ENCODE measurements at places on chromosomes 12 and 14. TPM values are rescaled to one million over a fixed set of nuclear protein-coding genes. Genes with fewer than 3 reads are reported as not detected.

Gene MBD6
- 108 TPM for total RNA-seq

Gene TBX5
- not detected for total RNA-seq

Gene ALG10B
- 6.3 TPM for total RNA-seq

Gene KCNH3
- total RNA-seq = 5.9 TPM

Gene PXMP2
- 9.8 TPM for total RNA-seq

Gene APOF
- not detected for total RNA-seq

Gene FAM181A
- total RNA-seq = not detected

Gene FAM177A1
- 72.7 TPM for total RNA-seq

Gene PLA2G1B
- not detected for total RNA-seq

Gene GALNT16
- total RNA-seq = 124 TPM

Gene PMEL
- 851 TPM for total RNA-seq

Gene SLC16A7
- 11.2 TPM for total RNA-seq

Gene STYK1
- not detected for total RNA-seq

Gene LMO3
- 0.78 TPM for total RNA-seq

Gene BCL2L14
- total RNA-seq = not detected

- H3K4me3 ChIP-seq = no peak overlapping the region
- H3K4me1 ChIP-seq = no peaks in the 10 kb centered on the region
- no peak overlapping the region for H3K27ac ChIP-seq
- DNase-seq = no peak
- no peaks in the 10 kb centered on the region for H3K36me3 ChIP-seq
Measured at GRCh38 chr12:15644700-15645099, 144.5 kb downstream of the EPS8 start.

DNA sequence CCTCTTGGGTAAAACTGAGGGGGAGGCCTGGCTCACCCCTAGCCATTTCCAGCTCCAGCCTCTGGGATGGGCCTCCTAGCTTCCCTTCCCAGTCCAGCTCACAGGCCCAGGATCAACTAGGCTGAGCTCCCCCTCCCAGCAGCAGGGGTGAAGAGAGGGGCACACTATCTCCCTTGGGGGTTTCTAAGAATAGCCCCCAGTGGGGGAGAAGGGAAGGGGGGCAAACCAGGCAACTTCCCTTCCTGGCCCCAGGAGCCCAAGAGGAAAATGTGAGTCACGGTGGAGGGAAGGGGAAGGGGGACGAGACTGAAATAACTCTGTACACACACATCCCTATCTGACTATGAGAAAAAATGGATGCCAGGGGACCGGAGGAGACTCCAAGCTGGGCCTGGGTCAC lies 9.0 kb downstream of the ADCY6 start:
- no peak overlapping the region for H3K4me3 ChIP-seq
- H3K27ac ChIP-seq = no peak overlapping the region
- DNase-seq = no peak
- no peaks in the 10 kb centered on the region for H3K36me3 ChIP-seq

DNA sequence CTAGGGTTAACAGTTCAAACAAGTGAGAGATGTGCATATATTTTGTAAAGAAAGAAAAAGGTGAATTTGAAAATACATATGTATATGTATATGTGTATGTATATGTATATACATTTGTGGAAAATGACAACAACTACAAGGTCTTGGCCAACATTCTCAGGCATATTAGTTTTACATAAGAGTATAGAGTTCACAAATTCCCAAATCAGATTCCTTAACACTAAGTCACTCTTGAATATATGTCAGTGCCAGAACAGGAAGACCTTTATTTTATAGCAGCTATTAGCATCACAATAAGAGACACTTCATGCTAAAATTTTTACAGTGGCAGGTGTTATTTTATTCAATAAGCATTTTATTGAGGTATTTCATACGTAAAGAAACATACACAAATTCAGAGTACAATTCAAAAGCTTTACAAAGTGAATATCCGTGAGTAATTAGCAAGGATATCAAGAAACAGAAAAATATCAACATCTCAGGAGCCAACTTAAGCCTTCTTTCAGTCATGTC lies 179.7 kb downstream of the SLC6A15 start:
- peaks cover 6% of the 10 kb centered on the region for H3K4me1 ChIP-seq
- no peaks in the 10 kb centered on the region for H3K36me3 ChIP-seq

DNA sequence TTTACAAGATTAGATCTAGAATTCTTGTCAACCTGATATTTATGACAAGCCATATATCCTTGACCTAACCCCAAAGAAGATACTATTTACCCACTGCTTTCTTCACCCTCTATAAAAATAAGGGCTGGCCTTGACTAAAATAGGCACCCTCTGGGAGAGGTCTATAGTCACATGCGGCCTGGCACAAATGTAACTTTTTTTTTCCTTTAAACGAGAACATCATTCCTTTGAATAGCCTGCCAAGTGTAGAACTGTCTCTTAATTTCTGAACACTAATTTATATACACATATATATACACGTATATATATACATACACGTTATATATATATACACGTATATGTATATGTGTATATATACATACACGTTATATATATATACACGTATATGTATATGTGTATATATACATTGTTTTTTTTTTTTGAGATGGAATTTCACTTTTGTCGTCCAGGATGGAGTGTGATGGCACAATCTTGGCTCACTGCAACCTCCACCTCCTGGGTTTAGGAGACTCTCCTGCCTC lies 18.6 kb downstream of the PPTC7 start:
- H3K4me1 ChIP-seq = peaks cover 6% of the 10 kb centered on the region
- H3K27ac ChIP-seq = no peak overlapping the region
- peaks cover 2% of the 10 kb centered on the region for H3K27me3 ChIP-seq

- peaks cover 4% of the 10 kb centered on the region for H3K4me1 ChIP-seq
- no peaks in the 10 kb centered on the region for H3K27me3 ChIP-seq
- H3K36me3 ChIP-seq = no peaks in the 10 kb centered on the region
Measured at GRCh38 chr12:118315821-118316220, 56.9 kb downstream of the TAOK3 start.

DNA sequence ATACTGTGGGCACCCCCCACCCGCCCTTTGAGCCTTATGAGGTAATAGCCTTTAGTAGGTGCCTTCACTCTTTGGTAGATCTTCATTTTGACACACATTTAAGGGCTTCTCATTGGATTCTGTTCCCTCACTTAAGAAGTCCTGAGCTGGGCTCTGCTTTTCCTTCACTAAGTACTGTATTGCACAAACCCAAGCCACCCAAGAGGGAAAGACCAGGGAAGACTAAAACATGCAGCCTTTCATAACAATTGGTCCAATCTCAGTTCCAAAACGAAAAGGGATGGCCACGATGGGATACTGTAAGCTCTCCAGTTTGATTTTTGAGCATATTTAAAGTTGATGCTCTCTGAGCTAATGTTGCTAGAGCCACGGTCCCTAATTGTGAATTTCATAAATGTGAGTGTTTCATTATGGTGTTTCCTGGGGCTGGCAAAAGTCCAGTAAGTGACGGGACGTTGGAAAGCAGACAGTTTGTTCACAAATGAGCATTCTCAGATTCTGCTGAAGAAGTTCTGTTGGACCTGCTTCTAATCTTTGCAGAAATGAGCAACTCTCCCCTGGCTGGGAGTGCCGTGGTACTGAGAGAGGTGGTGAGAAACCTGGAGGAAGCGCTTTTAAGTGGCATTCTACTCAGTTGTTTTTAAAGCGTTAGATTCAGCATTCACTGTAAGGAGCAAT lies 9.4 kb downstream of the SSPN start:
- no peaks in the 10 kb centered on the region for H3K36me3 ChIP-seq
- H3K27me3 ChIP-seq = no peaks in the 10 kb centered on the region
- H3K27ac ChIP-seq = no peak overlapping the region
- H3K4me3 ChIP-seq = no peak overlapping the region

- no peak overlapping the region for H3K27ac ChIP-seq
- H3K27me3 ChIP-seq = no peaks in the 10 kb centered on the region
- H3K4me3 ChIP-seq = no peak overlapping the region
- no peak for DNase-seq
Measured at GRCh38 chr12:100388382-100388781, 31.5 kb downstream of the SLC17A8 start.

- H3K27ac ChIP-seq = no peak overlapping the region
- peaks cover 4% of the 10 kb centered on the region for H3K4me1 ChIP-seq
- H3K36me3 ChIP-seq = no peaks in the 10 kb centered on the region
- H3K4me3 ChIP-seq = no peak overlapping the region
- DNase-seq = no peak
Measured at GRCh38 chr12:124814741-124815613, 48.7 kb downstream of the SCARB1 start.

GRCh38 chr12:16766736-16767135 lies 160.8 kb upstream of the LMO3 start:
- no peak for DNase-seq
- H3K4me1 ChIP-seq = no peaks in the 10 kb centered on the region
- peaks cover 7% of the 10 kb centered on the region for H3K36me3 ChIP-seq

GRCh38 chr14:65631040-65631439 lies 218.5 kb downstream of the FUT8 start:
- no peak for DNase-seq
- peaks cover 15% of the 10 kb centered on the region for H3K36me3 ChIP-seq
- no peak overlapping the region for H3K27ac ChIP-seq
- H3K27me3 ChIP-seq = no peaks in the 10 kb centered on the region
- H3K4me3 ChIP-seq = no peak overlapping the region
- H3K4me1 ChIP-seq = no peaks in the 10 kb centered on the region

- no peaks in the 10 kb centered on the region for H3K27me3 ChIP-seq
- H3K27ac ChIP-seq = no peak overlapping the region
- H3K36me3 ChIP-seq = no peaks in the 10 kb centered on the region
- H3K4me1 ChIP-seq = peaks cover 9% of the 10 kb centered on the region
- no peak for DNase-seq
Measured at GRCh38 chr12:62270384-62270783, 10.2 kb downstream of the USP15 start.

DNA sequence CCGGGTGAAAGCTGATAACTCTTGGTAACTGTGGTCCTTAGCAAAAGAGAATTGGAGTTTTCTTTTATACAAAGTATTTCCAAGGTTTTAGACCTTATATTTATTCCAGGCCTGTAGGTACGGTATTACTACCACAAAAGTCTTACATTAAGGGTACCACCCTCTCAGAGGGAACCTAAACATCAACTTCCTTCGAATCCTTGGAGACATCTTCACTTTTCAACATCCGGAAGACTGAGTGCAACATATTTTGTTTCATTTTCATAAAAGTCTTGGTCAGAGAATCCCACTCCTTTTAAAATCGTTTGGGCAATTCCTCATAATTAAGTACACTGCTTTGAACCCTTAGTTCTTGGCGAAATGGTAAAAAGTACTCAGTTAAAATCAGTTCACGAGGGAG lies 1.2 kb downstream of the CNOT2 start:
- H3K4me3 ChIP-seq = peak overlapping the region; percentile 99
- no peaks in the 10 kb centered on the region for H3K36me3 ChIP-seq
- DNase-seq = no peak
- peaks cover 23% of the 10 kb centered on the region for H3K4me1 ChIP-seq
- H3K27ac ChIP-seq = peak overlapping the region; percentile 99

DNA sequence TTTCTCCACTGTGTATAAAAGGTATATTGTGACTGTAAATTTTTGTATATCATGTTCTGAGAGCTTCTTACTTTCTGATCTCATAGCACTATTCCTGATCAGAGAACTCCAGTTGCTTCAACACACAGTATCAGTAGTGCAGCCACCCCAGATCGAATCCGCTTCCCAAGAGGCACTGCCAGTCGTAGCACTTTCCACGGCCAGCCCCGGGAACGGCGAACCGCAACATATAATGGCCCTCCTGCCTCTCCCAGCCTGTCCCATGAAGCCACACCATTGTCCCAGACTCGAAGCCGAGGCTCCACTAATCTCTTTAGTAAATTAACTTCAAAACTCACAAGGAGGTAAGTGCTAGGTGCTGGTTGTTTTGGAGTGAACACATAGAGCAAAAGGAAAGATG lies 30.9 kb downstream of the CKB start:
- no peaks in the 10 kb centered on the region for H3K36me3 ChIP-seq
- H3K27me3 ChIP-seq = peaks cover 2% of the 10 kb centered on the region
- no peak overlapping the region for H3K27ac ChIP-seq
- peaks cover 10% of the 10 kb centered on the region for H3K4me1 ChIP-seq
- no peak for DNase-seq

GRCh38 chr12:104634852-104635251 lies 178.1 kb downstream of the CHST11 start:
- H3K27ac ChIP-seq = no peak overlapping the region
- no peak overlapping the region for H3K4me3 ChIP-seq
- peaks cover 46% of the 10 kb centered on the region for H3K4me1 ChIP-seq

GRCh38 chr14:64549791-64550620 lies at the start of gene PPP1R36:
Gene PPP1R36 (plus strand): TSS chr14:64549961. CDS start chr14:64549998, 37 bp downstream.
- peaks cover 8% of the 10 kb centered on the region for H3K27me3 ChIP-seq
- no peaks in the 10 kb centered on the region for H3K36me3 ChIP-seq
- DNase-seq = peak; percentile 64
- peak within 1 kb of the TSS; percentile 96 for H3K27ac ChIP-seq
- H3K4me1 ChIP-seq = peaks cover 13% of the 10 kb centered on the region

DNA sequence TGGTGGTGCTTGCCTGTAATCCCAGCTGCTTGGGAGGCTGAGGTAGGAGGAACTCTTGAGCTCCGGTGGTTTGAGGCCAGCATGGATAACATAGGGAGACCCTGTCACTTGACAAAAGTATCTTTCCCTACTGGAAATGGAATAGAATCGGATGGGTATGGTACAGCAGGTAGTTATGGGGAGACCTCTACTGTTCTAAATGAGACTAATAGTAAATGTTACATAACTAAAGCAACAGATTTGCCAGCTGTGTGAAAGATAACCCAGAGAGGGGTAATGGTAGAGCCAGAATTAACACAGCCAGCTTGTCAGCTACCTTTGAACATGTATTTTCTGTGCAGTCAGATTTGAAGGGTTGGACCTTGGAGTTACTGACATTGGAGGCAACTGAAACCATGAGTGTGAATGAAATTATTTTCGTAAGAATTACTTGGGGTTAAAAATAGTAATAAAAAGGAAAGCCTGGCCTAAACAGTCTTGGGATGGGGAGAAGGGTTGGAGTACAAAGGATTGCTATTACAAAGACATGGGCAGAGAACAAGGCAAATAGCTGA lies 21.7 kb upstream of the NUP107 start:
- no peak for DNase-seq
- peak overlapping the region; percentile 25 for H3K27ac ChIP-seq
- H3K27me3 ChIP-seq = peaks cover 5% of the 10 kb centered on the region
- H3K4me1 ChIP-seq = peaks cover 4% of the 10 kb centered on the region
- H3K36me3 ChIP-seq = no peaks in the 10 kb centered on the region

- H3K27ac ChIP-seq = peak within 1 kb of the TSS; percentile 81
- H3K36me3 ChIP-seq = peaks cover 5% of the 10 kb centered on the region
- peaks cover 17% of the 10 kb centered on the region for H3K27me3 ChIP-seq
- DNase-seq = peak; percentile 90
- peaks cover 10% of the 10 kb centered on the region for H3K4me1 ChIP-seq
Measured at GRCh38 chr12:122895704-122896636, at the start of gene VPS37B. Gene VPS37B (minus strand): TSS chr12:122896124. CDS start chr12:122896062, 62 bp downstream.

- no peak overlapping the region for H3K27ac ChIP-seq
- peaks cover 7% of the 10 kb centered on the region for H3K4me1 ChIP-seq
- no peaks in the 10 kb centered on the region for H3K36me3 ChIP-seq
- no peaks in the 10 kb centered on the region for H3K27me3 ChIP-seq
Measured at GRCh38 chr12:106027286-106027685, 111.5 kb downstream of the NUAK1 start.

GRCh38 chr14:69591317-69591716 lies 16.6 kb upstream of the CCDC177 start:
- H3K4me3 ChIP-seq = no peak overlapping the region
- H3K4me1 ChIP-seq = peaks cover 21% of the 10 kb centered on the region
- no peak for DNase-seq
- H3K36me3 ChIP-seq = no peaks in the 10 kb centered on the region
- peaks cover 2% of the 10 kb centered on the region for H3K27me3 ChIP-seq

GRCh38 chr12:116924558-116925453 lies 14.1 kb downstream of the FBXW8 start:
- H3K36me3 ChIP-seq = no peaks in the 10 kb centered on the region
- no peak for DNase-seq
- H3K4me1 ChIP-seq = peaks cover 4% of the 10 kb centered on the region
- H3K4me3 ChIP-seq = no peak overlapping the region
- H3K27ac ChIP-seq = no peak overlapping the region
- no peaks in the 10 kb centered on the region for H3K27me3 ChIP-seq

Data from glutamatergic neuron (in vitro differentiated cells).